Activated CD8-positive, alpha-beta memory T cell treated with anti-CD3 and anti-CD28 coated beads for 4 hours (primary cell): ENCODE measurements at places on chromosomes 3 and 15.

DNA sequence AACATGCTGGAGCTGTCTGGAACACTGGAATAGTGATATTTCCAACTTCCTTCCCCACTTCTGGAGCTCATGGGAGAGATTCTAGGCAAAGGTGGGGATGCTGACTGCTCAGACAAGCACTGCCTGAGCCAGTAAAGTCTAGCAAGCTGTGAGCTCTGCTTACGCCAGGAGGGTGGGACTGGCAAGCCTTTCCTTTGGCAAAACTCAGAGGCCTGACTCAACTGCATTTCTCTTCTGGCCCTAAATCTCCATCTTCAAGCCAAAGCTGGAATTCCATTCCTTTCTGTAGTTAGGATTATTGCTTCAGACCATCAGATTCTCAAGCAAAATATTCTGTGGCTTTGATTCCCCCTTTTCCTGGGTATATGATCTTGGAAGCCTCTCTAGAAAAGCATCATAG, 20.3 kb upstream of the EPB42 start:
- no peak for DNase-seq

DNA sequence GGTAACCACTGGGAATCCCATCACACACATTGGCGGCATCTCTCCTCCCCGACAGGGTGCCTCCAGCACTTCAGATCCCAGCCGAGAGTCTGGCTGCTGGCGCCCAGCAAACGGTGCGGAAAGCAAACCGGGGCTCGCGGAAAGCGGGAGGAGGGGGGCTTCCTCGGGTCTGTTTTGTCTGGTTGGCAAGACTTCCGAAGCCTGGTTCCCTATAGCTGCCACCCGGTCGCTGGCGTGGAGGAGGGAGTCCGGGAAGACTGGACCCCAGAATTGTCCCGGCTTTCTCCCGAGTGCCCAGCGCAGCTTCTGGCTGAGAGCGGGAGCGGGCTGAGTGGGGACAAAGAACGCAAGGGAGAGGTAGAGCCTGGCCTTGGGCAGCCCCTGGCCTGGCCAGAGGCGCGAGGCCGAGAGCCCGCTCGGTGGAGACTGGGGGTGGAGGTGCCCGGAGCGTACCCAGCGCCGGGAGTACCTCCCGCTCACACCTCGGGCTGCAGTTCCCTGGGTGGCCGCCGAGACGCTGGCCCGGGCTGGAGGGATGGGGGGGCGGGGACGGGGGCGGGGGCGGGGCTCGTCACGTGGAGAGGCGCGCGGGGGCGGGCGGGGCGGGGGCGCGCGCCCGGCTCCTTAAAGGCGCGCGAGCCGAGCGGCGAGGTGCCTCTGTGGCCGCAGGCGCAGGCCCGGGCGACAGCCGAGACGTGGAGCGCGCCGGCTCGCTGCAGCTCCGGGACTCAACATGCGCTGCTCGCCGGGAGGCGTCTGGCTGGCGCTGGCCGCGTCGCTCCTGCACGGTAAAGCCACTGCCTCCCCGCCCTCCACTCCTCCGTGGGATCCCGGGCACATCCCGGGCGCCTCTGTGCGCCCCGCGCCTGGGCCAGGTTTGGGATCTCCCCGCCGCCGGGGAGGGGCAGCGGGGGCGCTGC, at the start of gene CHRNA7:
TSS of gene CHRNA7 (plus strand) at position 654 of the 920 bp plus-strand sequence. CDS start at position 734, 80 bp downstream.
- no peak for DNase-seq

DNA sequence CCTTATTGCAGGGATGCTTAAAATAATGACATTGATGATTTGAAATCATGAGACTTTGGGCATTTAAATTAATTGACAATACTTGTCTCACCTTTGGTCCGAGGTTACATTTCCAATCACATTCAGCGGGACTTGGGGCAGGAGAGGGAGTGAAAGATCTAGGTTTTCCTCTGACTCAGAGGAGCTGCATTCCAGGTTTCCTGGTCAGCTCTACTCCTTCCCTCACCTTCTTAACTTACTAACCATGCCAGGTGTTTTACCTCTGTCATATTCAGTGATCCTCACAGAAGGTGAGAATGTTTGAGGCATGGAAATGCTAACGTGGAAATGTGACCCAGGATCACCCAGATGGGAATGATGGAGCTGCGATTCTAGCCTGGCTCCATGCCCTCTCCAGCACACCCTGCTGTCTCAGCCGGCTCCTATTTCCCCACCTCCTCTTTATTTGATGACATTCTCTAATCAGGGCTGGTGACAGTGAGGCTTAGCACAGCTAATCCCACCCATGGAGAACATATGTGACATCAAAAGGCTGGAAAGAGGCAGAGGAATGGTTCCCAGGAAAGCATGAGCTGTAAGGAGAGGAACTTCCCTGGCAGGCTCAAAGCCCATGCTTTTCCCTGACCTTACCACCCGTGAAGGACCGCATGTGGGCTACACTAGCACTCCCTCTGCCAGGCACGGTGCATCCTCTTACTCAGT, 38.7 kb downstream of the THSD4 start:
- no peak for DNase-seq

DNA sequence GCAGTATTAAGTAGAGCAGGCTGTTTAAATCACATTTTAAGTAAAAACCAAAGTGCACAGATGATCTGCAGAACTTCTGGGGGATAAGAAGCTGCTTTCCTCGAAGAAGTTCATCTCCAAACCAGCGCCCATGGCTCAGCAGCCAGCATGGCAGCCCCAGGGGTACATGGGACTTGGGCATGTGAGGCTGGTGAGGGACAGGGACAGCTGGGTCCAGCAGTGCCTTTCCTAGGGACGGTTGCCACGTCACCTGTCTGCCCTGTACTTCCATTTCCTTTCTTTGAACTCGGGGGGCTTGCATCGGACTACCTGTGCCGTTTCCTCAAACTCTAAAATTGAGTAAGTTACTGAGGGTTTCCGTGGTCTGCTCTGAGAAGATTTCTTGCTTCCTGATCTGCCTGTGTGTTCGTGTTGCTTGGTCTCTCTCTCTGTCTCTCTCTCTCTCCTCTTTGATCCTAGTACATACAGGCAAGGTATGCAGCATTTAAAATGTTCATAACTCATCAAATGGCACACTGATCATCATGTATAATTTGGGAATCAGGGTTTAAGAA, 67.6 kb downstream of the IGF1R start:
- no peak for DNase-seq

DNA sequence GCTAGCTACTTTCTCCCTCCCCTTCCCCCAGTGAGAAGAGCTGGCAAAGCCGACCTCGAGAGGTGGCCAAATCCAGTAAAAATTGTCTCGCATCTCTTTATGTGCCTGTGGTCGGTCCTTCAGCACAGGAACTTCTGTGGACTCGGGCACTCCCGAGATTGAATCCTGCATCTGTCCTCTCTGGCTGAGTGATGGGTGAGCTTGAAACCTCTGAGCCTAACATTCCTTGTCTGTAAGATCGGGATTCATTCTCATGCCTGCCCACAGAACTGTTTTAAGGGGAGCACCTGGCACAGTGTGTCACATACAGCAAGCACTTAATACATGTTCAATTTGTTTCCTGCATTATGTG, 11.3 kb downstream of the CX3CR1 start:
- DNase-seq, result no peak

GRCh38 chr3:140630866-140631265, 47.0 kb upstream of the TRIM42 start:
- DNase-seq, result no peak

DNA sequence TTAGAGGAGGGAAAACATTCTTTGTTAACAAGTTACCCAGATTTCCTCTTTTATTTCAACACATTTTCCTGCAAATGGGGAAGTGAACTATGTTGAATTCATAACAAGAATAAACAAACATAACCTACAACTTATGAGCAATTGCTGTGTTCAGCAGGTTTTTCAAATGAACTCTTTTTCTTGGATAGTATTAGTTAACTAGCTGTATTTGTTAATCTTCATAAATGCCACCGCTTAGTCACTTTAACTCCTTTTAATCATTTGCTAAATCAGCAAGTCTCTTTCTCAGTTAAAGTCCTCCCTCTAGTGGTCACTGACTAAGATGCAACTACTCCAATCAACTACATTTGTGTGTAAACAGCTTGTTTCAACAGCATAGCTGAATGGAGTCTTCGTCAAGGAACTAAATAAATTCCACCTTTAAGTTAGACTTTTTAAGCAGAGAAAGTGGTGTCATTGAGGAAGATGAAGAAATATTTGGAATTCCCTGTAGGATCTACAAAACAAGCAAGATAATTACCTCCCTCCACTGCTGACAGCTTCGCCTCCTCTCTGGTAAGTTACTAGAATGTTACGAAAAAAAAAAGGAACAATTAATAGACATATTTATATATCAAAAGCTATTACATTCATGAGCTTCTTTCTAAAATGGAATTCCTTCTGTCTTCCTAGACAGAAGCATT, 1122.0 kb downstream of the ROBO1 start:
- DNase-seq, result no peak

- no peak for DNase-seq
Observed at GRCh38 chr3:151400341-151400740, 15.8 kb upstream of the P2RY12 start.

DNA sequence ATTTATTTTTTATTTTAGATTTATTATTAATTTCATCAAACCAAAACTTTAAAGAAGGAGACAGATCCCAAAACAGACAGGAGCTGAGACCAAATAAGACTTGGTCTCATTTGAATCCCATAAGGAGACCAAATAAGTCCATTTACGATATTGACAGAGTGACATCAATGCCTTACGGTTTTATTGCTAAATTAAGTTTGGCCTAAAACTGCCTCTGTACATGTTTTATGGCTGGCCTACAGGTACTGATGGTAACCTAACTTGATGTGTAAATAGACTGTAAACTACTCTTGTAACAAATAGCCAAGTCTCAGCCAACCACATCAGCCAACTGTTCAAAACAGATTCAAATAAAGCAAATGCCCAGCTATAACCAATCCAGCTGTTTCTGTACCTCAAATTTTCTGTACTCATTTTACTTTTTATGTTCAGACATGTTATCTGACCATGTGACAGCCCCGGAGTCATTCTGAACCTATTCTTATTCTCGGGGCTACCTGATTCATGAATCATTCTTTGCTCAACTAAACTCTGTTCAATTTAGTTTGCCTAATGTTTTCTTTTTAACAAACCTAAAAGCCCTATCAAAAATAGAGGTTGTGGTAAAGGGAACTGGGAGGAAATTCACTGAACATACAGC, 89.4 kb upstream of the CDAN1 start:
- DNase-seq, result no peak

DNA sequence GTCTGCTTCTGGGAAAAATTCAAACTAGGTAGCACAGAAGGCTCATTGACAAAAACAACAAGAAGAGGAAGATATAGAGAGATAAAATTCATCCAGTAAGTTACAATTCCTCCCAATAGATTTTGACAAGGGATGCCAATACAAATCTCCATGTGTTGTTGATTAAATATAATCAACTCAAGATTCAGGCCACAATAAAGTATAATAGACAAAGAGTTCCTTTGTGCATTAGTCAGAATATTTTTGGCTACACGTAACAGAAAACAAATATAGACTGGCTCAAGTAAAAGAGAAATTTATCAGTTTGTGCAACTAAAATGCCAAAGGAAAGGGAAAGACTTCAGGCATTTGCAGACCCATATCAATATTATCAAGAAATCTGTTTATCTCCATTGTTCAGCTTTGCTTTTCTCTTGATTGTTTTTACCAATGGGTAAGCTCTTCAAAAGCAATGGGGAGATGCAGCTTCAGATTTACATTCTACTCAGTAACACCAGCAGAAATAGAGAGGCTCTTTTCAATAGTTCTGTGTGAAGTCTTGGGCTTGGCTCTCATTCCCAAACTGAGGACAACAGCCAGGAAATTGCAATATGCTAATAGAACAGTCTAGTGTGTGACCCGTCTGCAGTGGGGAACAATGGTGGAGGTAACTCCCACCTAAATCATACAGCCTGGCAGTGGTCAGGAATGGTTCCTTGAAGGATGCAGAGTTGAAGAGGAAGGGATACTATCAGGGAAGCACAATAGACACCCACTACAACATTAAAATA, 77.6 kb upstream of the PROK2 start:
- no peak for DNase-seq

DNA sequence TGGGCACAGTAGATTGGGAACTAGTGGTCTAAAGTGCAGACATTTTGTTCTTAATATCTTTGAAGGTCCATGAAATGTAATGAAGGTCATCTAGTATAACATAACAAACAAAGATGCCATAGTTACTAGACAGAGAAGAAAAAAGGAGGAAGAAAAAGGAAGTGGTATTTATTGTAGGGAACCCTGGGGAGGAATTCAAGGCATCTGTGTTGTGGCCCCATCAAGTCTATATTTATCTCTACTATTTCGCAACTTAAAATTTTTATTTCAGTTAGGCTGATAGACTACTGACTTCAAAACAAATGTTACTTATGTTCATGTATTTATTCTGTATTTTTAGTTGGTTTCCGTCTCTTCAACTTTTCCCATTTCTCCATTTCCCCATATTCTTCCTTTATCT, 48.9 kb upstream of the ZDHHC23 start:
- DNase-seq, result no peak

- DNase-seq, result no peak
Observed at GRCh38 chr15:66474135-66474534, 23.4 kb downstream of the SNAPC5 start.

GRCh38 chr3:149316437-149316836, 17.0 kb downstream of the TM4SF18 start:
- no peak for DNase-seq
